ENCODE measurements at places on chromosomes 1 and 21. TPM values are rescaled to one million over a fixed set of nuclear protein-coding genes. Genes with fewer than 3 reads are reported as not detected.
A peak's percentile ranks its signal among the peaks of the same experiment; 100 is the strongest.

DNA sequence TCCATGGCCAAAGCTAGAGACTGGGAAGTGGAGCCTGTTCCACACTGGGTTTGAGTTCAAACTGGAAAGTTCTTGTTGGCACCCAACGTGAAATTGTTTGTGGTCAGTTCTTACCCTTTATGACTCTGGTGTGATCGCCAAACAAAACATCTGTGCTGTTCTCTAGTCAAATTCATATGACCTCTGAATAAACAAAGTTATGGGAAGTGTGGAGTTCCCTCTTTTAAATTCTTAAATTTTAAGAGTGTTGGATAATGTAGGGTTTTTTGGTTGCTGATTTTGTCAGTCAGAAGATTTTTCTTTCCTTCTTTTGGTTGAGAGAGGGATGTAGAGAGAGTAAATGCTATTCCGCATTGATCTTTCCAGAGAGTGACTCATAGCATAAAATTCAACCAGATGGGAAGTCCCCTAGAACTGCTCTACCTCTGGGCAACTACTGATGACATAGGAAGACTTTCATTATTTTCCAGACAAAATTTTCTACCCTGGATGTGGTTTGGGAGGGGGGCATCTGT is 36.4 kb downstream of the CHML start:
- DNase-seq, result no peak

DNA sequence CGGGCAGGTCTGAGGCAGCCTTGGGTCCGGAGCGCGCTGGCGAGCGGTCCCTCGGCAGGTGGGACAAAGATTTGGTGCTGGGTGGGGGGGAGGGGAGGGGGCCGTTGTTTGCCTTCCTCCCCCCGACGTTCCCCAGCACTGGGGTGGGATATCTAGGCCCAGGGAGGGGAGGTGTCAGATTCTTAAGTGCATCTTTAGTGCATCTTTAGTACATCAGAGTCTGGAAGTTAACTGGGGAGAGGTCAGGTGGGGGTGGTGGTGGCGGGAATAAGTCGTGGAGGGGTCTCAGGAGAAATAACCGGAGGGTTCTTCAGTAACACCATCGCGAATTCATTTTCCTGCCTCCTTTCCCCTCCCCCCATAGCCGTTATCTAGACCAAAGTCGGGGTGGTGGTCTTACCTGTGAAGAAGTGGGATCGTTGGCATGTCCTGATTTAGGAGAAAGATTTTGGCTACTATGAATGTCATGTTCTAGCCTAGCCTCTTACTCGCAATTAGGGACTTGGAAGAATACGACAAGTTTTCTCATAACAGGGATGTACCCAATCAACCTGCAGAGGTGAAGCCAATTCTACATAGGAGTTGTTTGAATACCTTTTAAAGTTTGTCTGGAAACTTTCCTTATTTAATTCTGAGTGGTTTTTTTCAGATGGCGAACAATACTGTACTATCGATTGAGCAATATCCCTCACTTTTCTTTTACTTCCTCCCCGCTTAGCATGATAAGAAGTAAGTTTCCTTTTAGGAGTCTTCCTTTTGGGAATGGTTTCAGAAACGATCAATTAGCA is 886 bp downstream of the ZMYM4 start:
- no peak for DNase-seq

DNA sequence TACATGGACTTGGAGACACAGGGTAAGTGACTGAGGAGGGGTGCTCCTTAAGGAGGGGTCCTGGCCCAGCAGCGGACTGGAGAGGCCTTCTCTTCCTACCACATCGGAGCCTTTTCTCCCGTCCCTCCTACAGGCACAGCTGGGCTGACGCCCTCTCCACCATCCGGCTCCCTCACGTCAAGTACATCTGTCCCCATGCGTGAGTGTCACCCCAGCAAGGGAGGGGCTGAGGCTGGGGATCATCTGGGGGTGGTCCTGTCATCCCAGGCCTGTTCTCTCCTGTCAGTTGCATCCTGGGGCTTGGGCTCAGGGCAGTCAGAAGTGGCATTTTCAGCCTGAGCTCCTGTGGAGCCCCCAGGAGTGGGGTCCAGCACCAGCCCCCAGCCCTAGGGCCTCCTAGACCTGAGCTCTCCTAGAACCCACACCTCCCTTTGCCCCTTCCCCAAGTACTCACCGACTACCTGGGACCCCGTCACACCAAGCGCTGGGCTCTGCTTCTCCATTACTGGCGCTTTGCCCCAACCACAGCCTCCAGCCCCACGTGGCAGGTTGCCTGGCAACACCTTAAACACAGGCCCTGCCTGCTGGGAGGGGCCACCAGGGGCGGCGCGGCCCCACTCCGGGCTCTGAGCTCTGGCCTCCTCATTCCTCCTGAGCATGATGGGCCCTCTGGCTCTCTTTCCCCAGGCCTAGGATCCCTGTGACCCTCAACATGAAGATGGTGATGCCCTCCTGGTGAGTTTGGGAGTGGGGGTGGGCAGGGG is 2.3 kb downstream of the LYPLA2 start:
- DNase-seq, result peak; percentile 48

Gene MCOLN3
- total RNA-seq, result 5.1 TPM

DNA sequence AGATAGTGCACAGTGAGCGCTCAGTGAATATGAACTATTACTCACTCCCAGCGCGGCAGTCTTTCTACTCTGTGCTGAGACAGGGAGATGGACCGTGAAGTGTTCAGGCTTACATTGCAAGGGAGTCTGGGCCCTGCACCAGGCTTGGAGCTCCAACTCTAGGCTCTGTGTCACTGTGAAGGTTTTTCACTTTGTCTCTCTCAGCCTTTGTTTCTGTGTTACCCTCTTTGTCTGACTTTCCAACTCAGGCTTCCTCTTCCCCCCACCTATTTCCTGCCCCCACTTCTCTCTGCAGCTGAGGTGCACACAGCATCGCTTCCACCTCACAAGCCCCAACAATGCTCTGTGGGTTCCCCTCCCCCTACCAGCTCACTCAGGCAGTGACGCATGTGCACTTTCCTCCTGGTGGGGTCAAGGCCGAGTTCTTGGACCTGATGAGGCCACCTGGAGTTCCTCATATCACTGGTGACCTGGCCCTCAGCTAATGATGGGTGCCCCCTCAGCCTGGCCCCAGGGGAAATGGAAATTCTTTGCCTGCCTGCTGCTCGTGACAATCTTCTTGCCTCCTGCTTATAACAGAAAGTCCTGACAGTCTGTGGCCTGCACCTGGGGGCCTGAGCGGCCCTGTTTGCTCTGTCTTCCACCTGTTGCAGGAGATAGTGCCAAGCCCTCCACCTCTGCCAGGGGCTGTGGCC is 1.1 kb upstream of the LCK start:
- DNase-seq, result peak; percentile 64

DNA sequence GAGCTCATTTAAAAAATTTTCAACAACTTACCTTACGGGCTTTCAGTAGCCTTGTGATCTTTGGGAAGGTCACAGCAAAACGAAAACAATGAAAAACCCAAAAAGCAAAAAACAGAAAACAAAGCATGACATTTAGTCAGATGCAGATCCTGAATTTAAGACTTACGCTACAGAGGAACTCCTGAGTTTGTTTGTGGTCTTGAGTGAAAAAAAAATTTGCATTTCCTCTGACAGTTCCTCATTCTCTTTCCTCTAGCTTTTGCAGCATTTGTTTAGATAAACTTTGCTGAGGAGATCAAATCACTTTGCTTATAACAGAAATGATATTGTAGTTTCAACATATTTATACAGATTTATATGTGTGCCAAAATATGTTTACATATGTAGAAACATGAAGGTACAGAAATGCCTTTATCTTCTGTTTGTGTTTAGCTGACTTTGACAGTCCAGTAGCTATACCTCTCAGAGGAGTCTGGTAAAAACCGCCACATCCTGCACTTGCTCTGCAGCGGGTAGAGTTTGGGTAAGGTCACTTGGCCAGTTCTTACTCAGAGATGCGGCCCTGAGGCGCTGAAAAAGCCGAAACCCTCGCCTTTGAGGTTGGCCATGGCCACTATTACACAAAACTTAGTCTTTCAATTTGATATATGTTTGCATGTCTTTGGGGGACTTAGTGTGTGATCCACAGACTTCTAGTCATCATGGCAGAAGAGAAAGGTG is 142.5 kb downstream of the TNR start:
- DNase-seq, result no peak

Gene OR2G6
- not detected for total RNA-seq

Gene TTLL7
- total RNA-seq, result 1.5 TPM

Gene ST6GALNAC3
- total RNA-seq, result not detected

DNA sequence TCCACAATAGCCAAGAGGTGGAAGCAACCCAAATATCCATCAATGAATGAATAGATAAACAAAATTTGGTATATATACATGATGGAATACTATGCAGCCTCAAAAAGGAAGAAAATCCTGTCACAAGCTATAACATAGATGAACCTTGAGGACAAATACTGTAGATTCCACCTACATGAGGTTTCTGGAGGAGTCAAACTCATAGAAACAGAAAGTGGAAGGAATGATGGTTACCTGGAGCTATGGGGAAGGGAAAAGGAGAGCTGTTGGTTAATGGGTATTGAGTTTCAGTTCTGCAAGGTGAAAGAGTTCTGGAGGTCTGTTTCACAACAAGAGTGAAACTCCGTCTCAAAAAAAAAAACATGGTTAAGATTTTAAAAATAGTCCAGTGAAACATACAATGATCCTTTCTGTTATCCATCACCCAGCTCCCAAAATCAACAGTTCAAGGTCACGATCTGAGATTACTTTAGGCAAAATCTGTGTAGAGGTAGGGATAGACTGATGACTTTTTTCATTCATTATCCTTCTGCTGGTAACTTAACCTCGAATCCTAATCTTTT is 80.8 kb upstream of the HNRNPU start:
- no peak for DNase-seq

DNA sequence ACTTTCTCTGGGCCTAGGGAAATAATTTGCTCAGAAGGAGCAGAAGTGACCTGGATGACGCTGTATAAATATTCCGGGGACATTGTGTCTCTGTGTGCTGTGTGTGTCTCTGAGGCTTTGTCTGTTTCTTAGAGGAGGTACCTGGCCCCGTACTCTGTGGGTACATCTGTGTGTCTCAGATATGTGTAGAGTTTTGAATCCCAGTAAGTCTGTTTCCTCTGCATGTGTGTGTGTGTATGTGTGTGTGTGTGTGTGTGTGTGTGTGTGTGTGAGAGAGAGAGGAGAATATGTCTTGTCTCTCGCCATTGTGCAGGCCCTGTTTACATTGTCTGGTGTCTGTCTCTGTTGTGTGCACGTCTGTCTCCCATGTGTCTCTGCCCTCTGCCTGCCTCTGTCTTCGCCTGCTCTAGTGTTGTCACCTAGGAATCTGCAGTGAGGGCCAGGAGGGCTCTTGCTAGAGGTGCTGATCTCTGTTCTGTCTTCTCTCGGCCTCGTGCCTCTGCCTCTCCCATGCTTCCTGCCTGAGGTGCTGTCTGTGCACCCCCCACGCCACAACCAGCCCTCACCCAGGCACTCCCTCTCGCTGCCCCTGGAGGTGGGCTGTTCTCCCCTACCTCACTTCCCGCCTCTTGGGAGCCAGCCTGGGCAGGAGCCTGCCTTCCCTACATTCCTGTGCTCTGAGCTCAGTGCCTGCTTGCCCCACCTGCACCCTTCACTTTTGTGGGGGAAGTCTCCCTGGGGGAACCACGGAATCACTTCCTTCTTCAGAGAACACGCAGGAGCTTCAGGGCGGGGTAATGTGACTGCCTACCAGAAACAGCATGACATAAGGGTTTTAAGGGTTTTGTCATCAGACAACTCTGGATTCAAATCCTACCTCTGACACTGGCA is 5.9 kb downstream of the MAP7D1 start:
- DNase-seq, result peak; percentile 32

GRCh38 chr21:37459575-37459974 is 93.0 kb downstream of the DYRK1A start:
- no peak for DNase-seq

DNA sequence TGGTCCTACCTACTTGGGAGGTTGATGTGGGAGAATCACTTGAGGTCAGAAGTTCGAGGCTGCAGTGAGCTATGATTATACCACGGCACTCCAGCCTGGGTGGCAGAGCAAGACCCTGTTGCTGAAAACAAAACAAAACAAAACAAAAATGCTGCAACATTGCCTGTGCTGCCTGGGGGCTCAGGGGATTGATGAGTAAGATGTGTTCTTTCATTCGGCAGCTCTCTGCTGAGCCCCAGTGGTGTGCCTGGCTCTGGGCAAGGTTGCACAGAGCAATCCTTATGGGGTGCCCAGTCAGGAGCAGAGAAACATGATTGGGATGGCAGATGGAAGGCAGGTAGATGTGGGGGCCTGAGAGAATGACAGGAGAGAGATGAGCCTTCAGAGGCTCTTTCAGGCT is 28.6 kb upstream of the KDM4A start:
- DNase-seq, result no peak

Gene COX20
- 24.8 TPM for total RNA-seq

Gene AQP10
- total RNA-seq, result 0.42 TPM

DNA sequence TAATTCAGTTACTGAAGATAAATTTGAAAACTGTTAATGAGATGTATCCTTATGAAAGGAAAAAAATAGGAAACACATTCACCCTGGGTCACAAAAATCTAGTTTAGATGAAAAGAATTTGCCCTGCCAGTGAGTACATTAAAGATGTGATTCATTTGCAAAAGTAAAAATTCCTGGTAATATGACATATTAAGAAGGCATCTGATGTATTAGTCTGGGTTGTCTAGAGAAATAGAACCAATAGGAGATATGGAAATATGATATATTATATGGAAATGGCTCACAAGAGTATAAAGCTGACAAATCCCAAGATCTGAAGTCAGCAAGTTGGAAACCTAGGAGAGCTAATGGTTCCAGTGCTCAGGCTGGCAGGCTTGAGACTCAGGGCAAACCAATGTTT is 153.8 kb downstream of the MRPL39 start:
- DNase-seq, result no peak

Gene ZMYND12
- 0.68 TPM for total RNA-seq

Gene TMEM234
- total RNA-seq, result 18.8 TPM

- DNase-seq, result no peak
Observed at GRCh38 chr1:44854970-44855369, 11.9 kb upstream of the PTCH2 start.

DNA sequence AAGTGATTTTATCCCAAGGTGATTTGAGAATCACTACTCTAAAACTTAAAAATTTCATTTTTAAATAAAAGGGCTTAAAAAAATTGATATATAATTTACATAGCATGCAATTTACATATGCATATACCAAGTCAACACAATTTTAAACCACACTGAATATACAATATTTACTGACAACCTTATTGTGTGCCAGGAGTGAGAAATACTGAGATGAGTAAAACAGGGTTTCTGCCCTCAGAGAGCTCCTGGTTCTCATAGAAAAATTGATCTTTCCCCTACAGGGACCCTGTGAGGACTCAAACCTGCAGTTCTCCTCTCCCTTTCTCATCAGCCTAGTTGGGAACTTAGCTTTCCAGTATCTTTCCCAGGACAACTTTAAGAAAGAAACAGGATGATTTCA is 27.0 kb downstream of the PLPP3 start:
- no peak for DNase-seq

DNA sequence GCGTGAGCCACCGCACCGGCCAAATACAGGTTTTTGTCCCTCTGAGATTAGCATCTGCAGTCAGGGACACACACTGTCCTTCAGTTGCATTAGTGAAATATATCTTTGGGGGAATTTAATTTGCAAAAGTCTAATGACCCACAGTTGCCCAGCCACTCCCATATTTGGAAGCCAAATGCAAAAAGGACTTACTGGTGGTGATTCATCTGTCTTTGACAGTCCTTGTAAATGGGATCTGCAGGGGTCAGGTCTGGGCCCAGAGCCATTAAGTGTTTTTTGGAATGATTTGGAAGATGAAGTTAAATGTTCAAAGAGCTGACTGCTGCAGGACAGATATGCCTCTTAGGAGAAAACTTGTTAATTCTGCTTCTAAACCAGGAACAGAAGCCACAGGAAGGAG is 44.6 kb upstream of the DNASE2B start:
- no peak for DNase-seq
